ENCODE measurements at places on chromosomes 12 and 14.

DNA sequence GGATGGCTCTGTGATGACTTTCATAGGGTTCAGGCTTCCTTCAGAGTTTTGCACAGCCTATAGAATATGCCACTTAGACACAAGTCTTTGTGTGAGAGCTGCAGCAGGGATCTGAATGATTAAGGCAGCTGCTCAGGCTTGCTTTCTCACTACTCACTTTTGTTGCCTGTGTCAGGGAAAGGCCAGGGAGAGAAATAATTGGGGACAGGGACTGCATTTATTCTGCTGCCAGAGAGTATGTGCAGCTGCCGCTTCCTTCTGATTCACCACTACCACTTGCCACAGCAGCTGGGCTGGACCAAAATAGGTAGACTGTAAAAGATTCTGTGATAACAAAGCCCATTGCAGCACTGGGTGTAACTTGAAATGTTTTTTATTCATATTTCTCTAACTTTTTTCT lies 49.7 kb downstream of the TRMT5 start:
- DNase-seq: no peak

DNA sequence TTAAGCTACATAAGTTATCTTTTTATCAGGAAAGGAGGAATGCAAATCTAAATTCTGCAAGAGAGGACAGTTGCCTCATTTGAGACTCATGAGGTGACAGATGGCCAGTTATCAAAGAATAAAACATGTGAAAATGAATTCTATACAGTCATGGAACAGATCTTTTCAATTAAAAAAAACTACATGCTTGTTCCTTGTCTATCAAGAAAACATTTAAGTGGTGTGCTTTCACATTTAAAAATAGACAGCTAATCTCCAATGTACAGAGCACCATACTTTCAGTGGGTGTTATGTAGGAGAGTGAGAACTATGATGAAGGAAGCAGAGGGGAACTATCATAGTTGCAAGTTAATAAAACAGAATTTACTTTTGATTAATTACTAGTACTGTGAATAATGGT lies 76.7 kb upstream of the TTC7B start:
- no peak for DNase-seq

GRCh38 chr12:132717531-132718387 lies 7.1 kb downstream of the PGAM5 start:
- DNase-seq: no peak

DNA sequence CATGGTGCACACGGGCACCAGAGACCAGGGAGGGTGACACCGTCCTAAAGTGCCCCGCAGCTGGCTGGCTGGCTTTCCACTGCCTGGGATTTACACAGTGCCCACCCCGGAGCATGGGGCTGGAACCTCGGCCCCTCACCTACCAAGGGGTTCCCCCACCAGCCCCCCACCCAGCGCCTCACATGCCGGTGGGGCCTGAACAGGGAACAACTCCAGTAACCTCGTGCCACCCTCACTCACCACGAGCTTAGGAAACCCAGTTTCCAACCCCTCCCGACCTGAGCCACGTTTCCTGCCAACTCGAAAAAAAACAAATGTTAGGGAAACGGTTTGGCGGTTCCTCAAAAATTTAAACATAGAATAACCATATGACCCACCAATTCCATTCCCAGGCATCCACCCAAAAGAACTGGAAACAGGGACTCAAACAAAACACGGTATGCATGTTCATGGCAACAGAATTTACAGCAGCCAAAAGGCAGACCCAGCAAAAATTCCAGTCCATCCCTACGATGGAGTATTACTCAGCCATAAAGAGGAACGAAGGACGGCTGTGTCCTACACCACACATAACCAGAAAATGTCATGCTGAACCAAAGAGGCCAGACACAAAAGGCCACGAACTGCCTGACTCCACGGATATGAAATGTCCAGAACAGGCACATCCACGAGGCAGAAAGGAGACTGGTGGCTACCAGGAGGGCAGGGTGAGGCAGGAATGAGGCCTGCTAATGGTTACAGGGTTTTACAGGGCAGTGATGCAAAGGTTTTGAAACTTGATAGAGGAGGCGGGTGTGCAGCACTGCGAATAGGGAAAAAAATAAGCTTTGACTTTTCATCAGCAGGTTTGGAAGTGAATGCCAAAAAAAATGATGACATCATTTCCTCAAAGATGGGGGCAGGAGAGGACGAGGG lies 68.9 kb downstream of the NCOR2 start:
- no peak for DNase-seq

DNA sequence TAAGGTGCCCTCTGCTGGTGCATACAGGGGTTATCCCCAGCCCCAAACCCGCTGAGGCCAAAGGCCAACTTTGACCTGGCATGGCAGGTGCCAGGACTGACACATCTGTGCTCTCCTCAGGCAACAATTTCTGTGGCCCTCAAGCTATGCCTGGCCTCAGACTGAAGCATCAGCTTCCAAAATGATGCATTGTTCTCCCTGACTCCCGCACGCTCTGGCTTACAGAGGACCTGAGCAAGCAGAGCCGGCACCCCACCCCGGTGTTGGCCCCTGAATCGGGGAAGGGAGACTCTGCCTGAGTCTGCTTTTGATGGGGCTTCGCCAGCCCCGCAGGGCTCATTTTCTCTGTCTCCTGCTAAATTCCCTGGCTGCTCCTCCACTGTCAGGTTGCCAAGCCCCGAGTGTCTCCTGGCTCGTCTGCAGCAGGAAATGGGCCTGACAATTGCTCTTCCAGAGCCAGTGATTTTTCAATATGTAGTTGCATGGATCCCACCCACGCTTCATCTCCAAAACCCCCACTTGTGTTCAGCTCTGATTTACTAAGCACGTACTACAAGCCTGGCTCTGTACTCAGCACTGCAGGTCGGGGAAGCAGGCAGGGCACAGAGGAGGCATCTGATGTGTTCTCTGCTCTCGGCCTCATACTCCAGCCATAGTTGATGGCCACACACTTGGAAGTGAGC lies 126.1 kb downstream of the SLC38A6 start:
- no peak for DNase-seq

GRCh38 chr12:132396657-132397056 lies 67.3 kb upstream of the GALNT9 start:
- DNase-seq: no peak

DNA sequence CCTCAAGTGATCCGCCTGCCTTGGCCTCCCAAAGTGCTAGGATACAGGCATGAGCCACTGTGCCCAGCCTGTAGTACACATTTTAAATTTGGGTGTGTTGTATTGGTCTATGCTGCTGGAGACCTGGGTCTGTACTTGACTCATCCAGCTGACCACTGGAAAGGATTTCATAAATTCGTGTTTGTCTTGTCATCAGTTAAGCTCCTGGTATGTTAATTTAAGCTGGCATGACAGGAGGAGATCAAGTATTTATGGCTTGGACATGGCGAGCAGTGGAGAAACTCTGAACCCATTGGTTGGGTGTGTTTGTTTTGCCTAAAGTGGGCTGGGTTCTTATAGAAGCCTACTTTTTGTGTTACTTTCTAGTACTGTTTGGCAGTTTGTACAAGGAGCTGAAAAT lies 24.2 kb downstream of the YY1 start:
- DNase-seq: no peak

DNA sequence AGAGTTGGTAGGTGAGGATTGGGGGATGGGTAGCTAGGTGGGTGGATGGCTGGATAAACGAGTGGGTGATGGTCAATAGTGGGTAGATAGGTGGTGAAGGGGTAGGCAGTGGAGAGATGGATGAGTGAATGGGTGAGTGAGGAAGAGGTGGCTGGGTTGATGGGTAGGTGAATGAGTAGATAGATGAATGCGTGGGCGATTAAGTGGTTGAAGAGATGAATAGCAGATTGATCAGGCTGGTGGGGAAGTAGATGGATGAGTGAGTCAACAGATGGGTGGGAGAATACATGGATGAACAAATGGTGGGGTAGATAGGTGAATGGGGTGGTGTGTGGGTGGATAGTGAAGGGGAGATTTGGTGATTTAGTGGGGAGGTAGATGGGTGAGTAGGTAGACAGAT lies 51.1 kb downstream of the SYNE3 start:
- DNase-seq: no peak

DNA sequence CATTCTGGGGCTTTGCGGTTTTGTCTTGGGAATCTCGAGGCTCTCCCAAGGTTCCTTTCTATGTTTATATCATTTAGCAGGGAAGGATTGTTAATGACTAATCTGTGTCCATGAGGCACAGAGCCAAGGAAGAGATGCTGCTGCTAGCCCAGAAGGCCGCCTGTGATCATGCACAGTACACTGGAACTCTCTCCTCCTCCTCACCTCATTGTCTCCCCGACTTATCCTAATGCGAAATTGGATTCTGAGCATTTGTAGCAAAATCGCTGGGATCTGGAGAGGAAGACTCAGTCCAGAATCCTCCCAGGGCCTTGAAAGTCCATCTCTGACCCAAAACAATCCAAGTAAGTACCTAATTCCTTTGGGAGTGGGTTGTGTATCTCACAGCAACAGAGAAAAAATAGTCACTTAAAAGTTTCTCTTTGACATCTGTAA lies at the start of gene NR1H4:
Gene NR1H4 (plus strand): TSS at position 151 of the 435 bp plus-strand sequence. CDS start 19,458 bp downstream, outside the sequence.
- DNase-seq: no peak

DNA sequence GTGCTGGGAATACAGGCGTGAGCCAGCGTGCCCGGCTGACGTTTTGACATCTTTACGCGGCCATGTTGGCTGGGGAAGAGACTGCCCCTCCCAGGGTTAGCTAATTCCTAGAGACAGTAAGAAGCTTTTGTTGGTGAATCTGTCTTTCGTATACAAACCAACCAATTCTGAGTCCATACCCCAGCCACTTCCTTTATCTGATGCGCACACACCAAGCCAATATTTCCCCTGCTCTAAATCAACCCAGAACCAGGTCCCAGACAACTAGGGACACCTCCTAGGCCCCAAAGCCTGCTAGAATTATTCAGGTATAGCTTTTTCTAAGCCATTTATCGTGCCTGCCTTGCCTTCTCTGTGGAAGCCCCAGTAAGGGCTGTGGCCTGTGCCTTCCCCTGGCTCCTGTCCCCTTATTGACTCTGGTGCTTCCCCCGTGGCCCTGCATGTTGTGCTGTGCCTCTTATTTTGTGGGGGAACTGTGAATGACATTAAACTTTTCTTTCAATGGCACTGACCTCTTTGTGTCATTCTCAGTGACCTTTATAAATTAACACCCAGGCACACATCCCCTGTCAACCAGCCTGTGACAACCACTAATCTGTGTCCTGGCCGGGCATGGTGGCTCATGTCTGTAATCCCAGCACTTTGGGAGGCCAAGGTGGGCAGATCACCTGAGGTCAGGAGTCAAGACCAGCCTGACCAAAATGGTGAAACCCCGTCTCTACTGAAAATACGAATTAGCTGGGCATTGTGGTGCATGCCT lies 10.7 kb upstream of the EVL start:
- DNase-seq: no peak

DNA sequence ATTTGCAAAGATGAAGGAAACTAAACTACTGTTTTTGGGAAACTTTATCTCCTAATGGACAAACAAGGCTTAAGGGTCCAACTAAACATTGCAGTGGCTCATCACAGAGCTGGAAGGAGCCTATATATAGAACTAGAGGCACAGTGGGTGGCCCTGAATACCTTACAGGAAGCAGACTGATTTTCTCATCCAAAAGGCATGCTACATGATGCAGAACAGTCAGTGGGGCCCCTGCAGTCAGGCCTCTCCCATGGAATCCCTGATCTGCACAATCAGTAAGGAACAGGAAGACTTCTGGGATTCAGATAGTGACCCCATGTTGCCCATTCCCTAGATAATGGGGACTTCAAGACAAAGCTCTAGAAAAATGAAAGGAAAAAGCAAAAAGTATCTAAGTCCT lies 1.9 kb upstream of the LLPH start:
- no peak for DNase-seq

- no peak for DNase-seq
Measured at GRCh38 chr14:82549306-82549990, 1015.8 kb upstream of the SEL1L start.

GRCh38 chr12:63037746-63038712 lies 103.1 kb upstream of the PPM1H start:
- no peak for DNase-seq

- DNase-seq: no peak
Measured at GRCh38 chr12:130636370-130636769, 79.7 kb downstream of the RIMBP2 start.

DNA sequence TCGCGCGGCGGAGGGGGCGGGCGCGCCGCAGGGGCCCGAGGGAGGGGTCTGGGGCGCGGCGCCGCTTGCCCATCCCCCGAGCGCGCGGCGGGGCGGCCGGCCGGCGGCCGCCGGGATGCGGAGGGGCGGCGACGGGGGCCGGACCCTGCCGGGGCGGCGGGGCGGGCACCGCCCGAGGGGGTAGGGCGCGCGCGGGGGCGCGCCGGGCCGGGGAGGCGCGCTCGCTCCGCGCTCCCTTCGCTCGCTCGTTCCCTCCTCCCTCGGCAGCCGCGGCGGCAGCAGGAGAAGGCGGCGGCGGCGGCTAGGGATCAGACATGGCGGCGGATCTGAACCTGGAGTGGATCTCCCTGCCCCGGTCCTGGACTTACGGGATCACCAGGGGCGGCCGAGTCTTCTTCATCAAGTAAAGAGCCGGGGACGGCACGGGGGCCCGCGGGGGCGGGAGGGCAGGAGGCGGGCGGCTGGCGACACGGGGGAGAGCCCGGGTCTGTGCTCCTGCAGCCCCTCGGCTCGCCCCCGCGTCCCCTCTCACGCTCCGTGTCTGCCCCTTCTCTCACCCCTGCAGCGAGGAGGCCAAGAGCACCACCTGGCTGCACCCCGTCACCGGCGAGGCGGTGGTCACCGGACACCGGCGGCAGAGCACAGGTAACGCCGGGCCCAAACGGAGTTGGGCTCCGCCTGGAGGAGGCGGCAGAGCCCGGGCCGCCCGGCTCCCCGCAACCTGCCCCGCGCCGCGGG lies at the start of gene PLEKHA5:
Gene PLEKHA5 (plus strand): TSS at position 248 of the 738 bp plus-strand sequence. CDS start 67 bp downstream, at position 315.
- peak; percentile 88 for DNase-seq

GRCh38 chr14:50524060-50524459 lies 8.3 kb downstream of the MAP4K5 start:
- no peak for DNase-seq

GRCh38 chr14:51929166-51929565 lies 60.2 kb upstream of the RTRAF start:
- DNase-seq: no peak

GRCh38 chr14:75138492-75138891 lies 11.6 kb upstream of the NEK9 start:
- no peak for DNase-seq

DNA sequence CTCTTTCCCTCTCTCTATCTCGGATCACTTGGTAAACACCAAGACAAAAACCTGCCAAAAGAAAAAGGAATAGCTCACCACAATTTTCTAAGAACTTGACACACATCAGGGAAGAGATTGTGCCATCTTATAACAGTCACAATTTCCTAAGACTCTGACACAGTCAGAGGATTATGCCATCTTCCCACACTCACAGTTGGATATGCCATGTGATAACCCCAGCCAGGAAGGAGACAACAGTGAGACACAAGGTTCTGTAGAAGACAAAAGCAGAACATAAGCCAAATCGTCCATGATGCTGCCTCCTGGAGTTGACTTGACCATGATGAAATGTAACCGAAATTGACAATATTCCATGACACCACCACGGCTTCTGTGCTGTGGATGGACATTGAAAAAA lies 2.8 kb upstream of the CLEC9A start:
- no peak for DNase-seq

DNA sequence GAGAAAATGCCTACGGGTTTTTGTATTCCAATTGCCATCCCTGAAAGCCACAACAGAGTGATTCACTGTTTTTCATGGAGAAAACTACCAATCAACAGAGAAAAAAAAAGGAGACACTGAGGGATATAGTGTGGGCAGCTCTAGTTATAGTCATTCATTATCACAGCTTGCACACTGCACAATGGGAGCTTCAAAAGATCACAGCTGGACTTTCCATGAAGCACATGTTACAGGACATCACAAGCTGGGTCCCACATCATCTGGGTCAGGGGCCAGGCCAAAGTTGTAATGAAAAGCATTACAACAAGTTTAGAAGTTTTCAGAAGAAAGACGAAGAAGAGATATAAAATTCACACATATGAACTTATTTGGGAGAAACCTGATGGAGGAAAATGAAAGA lies 41.5 kb downstream of the RERG start:
- DNase-seq: no peak
